GM23248 (cell line): ENCODE measurements at places on chromosomes 4 and X.

DNA sequence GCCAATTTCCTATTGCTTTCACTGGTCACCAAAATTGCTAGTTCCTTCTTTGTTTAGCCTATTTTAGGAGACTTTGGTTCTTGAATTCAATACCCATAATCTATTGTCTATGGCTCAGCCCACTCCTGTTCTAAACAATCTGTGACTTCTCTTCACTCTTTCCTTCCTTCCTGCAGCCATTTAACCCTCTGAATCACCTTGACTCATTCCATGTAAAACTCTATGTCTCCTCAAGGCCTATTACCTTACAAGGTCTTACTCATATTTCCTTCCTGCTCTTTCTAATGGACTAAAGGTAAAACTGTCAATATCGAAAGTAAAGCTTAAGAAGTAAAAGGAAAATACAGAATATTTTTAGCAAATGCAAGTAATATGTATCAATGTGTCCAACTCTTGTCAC lies 301.6 kb downstream of the ARHGAP24 start:
- peak; percentile 72 for DNase-seq

DNA sequence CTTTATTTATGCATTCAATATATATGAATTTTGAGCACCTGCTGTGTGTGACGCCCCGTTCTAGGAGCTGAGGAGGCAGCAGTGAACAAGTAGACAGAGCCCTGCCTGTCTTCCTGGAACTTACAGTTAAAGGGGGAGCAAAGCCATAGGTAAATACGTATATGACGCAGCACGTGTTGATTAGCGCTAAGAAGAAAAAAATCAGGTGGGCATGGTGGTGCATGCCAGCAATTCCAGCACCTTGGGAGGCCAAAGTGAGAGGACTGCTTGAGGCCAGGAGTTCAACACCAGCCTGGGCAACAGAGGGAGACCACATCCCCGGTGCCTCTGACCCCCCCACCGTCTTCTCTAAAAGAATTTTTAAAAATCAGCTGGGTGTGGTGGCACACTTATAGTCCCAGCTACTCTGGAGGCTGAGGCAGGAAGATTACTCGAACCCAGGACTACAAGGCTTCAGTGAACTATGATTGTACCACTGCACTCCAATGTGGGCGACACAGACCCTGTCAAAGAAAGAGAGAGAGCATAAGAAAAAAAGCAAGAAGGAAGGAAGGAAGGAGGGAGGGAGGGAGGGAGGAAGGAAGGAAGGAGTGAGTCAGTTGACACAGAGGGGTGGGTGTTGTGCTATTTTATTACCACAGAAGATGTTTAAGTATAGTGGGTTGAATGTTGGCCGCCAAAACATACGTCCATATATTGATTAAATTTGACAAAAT lies 5.4 kb upstream of the KIAA0232 start:
- DNase-seq, result no peak

DNA sequence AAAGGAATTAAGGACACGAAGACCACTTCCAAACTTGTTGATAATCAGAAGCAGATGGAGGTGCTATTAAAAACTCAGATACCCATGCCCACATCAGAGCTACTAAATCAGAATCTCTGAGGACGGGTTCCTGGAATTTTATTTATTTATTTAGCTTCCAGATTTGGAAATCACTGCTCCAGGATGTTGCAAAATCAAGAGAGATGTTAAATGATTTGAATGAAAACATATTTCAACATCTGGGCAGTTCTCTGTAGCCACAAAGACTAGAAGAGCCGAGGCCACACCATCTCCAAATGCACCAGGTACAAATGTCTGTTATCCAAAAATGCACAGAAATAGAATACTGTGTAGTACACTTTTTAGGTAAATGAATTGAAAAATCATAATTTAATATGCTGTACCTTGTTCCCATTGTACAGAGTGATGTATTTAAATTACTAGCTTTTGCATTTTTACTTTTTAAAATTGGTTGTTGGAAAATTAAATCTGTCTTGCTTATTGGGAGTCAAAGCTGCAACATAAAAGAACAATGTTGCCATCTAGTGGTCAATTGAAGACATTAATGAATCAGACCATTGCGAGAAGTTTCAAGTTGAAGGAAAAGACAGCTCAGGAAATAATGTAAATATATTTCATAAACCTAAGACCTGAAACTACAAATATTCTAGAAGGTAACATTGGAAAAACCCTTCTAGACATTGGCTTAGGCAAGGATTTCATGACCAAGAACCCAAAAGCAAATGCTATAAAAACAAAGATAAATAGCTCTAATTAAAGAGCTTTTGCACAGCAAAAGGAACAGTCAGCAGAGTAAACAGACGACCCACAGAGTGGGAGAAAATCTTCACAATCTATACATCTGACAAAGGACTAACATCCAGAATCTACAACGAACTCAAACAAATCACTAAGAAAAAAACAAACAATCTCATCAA lies 151.3 kb upstream of the TTC29 start:
- peak; percentile 70 for DNase-seq

GRCh38 chr4:123987408-123987807 lies 590.8 kb downstream of the SPRY1 start:
- DNase-seq, result peak; percentile 4

DNA sequence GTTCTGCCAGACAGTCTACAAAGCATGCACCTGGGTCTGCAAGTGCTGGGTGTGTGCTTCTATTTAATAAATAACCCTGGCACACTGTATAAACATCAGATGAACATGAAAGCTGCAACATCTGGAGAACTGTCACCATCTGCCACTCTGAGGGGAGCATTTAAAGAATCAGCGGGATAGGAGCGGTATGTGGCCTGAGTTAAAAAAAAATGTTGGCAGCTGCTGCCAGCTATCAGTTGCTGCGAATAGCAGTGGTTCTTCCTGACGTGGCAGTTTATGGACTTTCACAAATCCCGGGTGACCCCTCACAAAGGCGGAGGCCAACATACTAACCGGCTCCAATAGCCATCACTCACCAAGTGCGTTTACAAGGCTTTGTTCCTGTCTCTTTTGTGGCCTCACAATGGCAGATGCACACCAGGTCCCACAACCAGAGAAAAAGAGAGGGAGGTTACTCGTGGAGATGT lies 95.1 kb downstream of the RASL11B start:
- DNase-seq, result peak; percentile 23

- DNase-seq, result peak; percentile 59
Observed at GRCh38 chr4:143616771-143617170, 83.7 kb downstream of the FREM3 start.

DNA sequence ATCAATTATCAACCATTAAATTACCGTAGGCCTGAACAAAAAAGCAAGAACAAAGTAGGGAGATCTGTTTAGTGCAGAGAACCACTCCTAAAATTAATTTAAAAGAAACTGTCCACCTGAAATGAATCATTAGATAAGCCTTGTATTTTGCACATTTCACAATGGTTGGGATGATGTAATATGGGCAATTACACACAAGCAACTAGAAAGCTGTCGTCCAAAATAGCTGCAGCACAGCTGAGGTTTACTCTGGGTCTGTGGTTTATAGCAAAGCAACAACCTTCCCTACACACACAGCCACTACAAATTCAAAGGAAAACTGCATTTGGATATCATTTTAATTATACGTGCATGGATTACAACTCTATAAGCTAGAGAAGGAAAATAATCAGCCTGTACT lies 28.5 kb downstream of the PCDH19 start:
- DNase-seq, result peak; percentile 32

GRCh38 chr4:156751486-156751885 lies 220.1 kb downstream of the PDGFC start:
- peak; percentile 56 for DNase-seq
